Renal cortical epithelial cell (primary cell): ENCODE measurements at places on chromosomes 7 and 10. TPM values are rescaled to one million over a fixed set of nuclear protein-coding genes. Genes with fewer than 3 reads are reported as not detected.

DNA sequence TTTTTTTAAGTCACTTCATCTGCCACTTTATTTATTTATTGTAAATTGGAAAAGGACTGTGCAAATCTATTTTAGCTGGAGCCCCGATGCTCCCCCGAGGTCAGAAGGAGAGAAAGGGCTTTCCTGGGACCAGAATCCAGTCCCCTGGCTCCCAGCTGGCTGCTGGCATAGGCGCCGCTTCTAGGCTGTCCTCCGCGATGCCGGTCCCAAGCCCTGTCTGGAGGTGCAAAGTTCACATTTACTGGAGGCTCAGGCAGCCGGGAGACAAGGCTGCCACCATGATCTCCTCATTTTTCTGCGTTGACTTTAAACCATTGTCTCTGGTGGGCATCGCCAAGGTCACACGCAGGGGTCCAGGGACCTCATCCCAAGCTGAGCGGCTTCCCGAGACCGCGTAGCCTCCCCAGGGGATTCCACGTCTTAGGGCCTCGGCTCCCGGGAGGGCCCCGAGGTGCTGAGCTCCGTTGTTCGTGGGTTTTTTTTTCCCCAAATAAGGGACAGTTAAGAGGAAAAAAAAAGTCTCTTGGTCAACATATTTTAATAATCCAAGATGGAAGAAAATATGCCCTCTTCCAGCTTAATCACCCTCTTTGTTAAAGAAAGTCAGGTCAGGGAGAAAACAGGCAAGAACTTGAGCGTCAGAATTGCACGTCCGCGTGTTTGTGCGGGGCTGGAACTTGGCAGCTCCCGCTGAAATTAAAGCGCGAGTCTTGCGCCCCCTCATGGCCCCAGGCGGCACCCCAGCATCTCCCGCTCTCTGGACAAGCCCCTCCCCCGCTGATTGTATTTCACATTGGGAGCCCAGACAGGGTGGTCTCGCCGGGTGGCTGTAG lies 11.9 kb downstream of the RGR start:
- DNase-seq = peak; percentile 7

DNA sequence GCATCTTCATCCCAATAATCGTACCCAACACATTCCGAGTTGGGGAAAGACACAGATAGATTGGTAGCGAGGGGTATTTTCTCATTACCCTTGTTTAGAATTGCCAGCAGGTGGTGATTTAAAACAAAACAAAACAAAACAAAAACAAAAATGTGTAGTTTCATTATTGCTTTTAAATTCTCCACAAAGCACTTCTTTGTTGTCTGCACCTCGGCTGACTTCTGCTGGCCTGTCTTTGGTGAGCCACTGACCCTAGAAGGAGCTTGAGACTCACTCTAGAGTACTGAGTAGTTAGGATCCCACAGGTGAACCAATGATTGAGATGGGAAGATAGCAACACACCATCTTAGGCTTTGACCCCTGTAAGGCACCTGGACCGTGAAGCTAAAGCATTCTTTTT lies 105.4 kb upstream of the BET1 start:
- DNase-seq = no peak

GRCh38 chr10:104353325-104354048 lies at the start of gene CFAP58:
Gene CFAP58 (plus strand): TSS chr10:104353833. CDS start chr10:104353898, 65 bp downstream.
- peak; percentile 86 for DNase-seq

GRCh38 chr7:115359955-115360354 lies 438.1 kb downstream of the MDFIC start:
- DNase-seq = no peak

GRCh38 chr7:101740981-101741725 lies 76.3 kb upstream of the CUX1 start:
- no peak for DNase-seq

DNA sequence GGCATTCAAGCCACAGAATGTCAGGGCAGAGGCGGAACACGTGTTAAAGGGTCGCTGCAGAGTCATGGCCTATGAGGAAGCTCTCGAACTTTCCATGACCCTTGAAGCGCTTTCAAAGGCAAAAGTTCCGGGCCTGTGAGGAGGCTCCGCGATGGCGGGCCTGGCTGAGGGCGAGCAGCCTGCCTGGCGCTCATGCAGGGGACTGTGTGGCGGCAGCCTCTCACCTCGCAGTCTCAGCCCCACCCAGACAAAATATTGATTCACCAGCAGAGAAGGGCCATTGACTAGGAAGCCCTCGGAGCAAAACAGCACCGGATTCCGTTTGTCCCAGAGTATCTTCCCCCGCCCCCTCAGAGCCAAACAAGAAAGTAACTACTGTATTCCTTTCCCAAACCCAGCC lies 12.8 kb upstream of the CNNM1 start:
- DNase-seq = no peak

- DNase-seq = peak; percentile 46
These were observed 4.0 kb upstream of the HECW1 start for GRCh38 chr7:43108255-43109011.

DNA sequence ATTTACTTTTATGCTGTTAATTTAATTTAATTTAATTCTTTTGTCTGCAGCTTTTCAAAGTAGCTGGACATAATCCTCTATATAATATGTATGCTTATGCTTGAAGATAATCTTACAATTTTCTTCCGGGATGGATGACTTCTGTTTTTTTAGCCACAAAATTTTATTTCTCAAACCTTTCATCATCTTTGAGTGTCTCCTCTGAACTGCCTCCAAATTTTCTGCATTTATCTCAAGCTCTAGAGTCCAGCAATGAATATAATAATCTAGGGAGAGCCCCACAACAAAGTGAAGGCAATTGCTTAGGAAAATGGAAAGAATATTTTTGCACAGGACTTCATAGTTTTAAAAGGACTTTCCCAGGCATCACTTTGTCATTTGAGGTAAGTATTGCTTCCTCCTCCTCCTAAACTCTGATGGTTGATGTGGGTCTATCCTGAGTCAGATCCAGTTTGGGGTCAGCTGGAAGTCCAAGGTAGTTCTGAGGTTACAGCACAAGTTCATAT lies 53.7 kb upstream of the FAM3C start:
- DNase-seq = no peak

GRCh38 chr10:131250454-131251145 lies 60.9 kb downstream of the TCERG1L start:
- no peak for DNase-seq

DNA sequence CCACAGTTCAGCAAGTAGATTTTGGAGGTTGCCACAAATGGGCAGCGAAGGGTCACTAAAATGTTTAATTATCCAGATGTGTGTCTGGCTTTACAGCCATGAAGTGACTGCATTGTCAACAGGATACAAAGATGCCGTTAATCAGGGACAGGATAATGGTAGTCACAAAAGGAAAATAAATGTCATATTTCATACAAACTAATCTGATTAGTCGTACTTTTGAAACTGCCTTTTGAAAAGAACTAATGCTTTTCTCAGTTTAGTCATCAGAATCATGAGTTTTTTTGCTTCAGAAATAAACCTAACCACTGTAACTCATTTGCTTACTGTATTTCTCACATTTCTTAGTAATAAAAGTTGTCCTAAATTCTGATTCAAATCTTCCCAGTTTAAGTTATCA lies 22.2 kb upstream of the WNT16 start:
- DNase-seq = no peak

DNA sequence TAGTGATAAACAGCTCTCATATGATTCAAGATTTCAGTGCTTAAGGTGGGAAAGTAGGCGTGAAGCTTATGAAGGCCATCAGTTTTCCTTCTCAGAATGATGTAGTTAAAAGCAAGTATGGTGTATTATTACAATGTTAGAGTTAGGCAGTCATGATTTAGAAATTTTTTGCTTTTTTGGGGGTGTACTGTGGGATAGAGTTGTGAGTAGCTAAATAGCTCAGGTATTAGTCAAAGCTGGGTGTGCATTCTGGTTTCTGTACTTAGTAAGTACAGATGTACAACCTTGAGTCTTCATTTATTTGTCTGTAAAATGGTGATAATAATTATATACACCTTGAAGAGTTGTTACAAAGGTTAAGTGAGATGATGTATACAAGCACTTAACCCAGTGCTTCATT lies 52.2 kb downstream of the R3HCC1L start:
- DNase-seq = no peak

- no peak for DNase-seq
These were observed 136.3 kb downstream of the POLR1F start for GRCh38 chr7:19572566-19572965.

DNA sequence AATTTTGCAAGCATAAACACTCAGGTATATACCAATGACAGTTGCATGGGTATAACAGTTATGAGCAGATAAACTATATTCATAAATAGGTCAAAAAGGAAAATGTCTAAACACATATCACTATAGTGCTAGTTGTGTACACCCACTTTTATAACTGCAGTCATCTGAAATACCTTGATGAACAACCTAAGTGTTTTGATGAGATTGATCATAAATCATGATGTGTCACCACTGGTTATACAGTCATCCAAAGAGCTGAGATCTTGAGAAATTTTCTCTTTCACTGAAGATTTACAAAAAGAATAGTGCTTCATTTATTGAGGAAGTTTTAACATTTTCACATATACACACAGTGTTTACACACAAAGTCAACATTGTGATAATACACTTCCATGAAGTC lies 78.6 kb upstream of the SLC25A13 start:
- DNase-seq = peak; percentile 45

DNA sequence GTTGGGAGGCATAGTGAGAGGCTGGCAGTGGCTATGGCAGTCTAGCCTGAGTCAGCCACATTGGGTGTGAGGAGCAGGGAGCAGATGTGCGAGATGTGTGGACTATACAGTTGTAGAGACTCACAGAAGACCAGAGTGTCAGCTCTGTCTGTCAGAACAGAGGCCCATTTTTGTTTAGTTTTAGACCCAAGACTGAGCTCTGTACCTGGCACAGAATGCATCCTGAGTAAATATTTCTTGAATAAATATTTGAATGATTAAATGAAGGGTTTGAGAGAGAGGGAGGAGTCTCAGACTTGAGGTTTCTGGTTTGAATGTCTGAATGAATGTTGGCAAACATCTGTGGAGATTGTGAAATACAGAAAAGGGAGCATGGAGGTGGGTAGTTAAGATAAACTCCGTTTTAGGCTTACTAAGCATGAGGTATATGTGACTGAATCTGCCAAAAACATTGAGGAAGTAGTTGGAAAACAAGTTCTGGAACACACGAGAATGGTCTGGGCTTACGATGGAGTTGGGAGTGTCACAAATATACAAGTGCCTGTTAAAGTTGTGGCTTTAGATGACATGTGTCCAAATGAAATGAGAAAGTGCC lies 3.6 kb downstream of the SEC23IP start:
- peak; percentile 86 for DNase-seq

Gene CHRM2
- total RNA-seq = under 0.01 TPM in 1 of 2 replicates, not detected in the other

Gene CRTAC1
- total RNA-seq = 0.17 and 23.9 TPM in 2 replicates

Gene TLL2
- 14.1 and 21.4 TPM in 2 replicates for total RNA-seq
